CD4-positive, CD25-positive, alpha-beta regulatory T cell (primary cell): ENCODE measurements at places on chromosomes 7 and 10. TPM values are rescaled to one million over a fixed set of nuclear protein-coding genes. Genes with fewer than 3 reads are reported as not detected.

DNA sequence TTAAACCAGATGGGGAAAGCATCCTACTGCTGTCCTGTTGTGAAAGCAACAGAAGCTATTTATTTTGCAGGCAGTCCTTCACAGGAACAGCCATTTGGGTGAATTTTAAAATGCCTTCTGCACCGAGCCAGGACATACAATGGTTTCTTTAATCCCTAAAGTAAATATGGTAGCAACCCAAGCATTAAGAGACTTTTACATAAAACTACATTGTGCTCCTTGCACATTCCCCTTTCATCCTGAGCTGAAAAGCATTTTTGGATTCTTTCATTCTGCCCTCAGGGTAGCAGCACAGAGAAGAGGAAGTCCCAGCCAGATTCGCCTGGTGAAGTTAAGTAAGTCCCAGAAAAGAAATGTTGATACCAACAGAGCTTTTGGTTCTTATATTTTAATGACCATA lies 84.0 kb upstream of the FAM3C start:
- DNase-seq, result no peak

GRCh38 chr10:3396116-3396515 lies 223.5 kb upstream of the PITRM1 start:
- DNase-seq, result no peak

Gene LRRTM3
- not detected for total RNA-seq

Gene OR2A12
- total RNA-seq, result not detected

- no peak for DNase-seq
Measured at GRCh38 chr7:94041529-94041928, 37.4 kb upstream of the BET1 start.

Gene CLCN1
- total RNA-seq, result not detected

DNA sequence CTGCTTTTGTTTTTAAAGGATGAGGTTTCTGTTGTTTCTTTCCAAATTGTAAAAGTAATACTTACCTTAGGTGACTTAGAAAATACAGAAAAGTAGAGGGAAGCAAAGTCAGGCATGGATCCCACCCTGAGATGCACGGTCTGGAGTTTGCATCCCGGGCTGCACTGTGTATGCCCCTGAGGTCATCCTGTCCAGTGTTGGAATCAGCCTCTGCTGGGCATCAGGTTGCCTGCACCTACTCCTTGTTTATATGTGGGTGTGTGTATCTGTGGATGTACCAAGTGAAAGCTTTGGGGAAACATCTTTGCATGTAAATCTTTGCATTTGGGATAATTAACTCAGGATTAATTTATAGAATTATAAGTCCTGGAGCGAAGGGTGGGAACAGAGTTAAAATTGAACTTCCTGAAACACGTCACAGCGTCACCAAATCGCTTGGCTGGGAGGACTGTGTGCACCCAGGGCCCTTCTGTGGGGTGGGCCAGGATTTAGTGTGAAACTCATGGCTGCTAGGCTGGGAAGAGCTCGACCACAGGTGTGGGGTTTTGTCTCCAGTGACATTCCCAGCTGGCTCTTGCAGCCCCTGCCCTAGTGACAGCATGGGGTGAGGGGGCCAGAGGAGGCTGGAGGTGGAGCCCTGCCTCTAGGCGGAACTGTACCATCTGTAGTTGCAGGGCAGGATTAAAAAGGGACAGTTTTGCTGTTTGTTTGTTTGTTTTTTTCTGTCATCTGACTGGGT lies 27.9 kb downstream of the GTF2IRD1 start:
- DNase-seq, result no peak

Gene KAT6B
- total RNA-seq, result 67.1 TPM

Gene IRF5
- 13.5 TPM for total RNA-seq

DNA sequence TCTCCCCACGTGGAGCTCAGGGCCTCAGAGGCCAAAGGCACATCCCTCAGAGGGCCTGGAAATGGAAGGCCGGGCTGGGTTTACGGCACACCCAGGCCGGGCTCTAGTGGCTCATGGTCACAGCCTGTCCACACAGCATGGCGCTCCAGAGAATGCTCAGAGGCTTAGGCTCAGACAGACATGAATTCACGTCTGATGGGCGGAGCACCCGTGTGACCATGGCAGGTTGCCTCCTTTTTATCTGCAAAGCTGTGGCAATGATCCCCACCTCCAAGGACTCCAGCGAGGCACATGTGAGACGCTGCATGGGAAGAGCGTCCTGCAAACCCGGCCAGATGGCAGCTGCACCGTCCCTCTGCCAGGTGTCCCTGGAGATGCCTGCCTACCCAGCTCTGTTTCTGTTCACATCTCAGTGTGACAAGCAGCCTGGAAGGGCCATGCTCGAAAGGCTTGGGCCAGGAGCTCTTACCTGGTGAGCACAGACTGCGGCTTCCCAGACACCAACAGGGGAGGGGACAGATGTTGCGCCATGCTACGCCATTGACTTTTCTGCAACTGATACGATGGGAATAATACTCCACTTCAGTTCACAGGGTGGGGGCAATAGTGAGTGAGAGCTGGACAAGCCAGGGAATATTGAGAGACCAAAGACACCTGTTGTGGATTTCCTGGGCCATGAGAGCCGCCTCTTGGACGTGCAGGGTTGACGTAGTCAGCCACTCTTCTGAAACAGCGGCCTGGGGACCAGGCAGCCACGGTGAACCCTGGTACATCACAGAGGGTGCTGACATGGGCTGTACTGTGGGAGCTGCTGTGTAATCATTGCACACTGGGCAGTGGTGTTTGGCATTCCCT lies 34.4 kb upstream of the FAM20C start:
- DNase-seq, result no peak

Gene RNF32
- total RNA-seq, result 0.81 TPM

GRCh38 chr10:19811540-19811939 lies 4.7 kb upstream of the PLXDC2 start:
- no peak for DNase-seq

- no peak for DNase-seq
Measured at GRCh38 chr7:117791877-117792780, 81.1 kb downstream of the CTTNBP2 start.

GRCh38 chr7:121153411-121153810 lies 164.9 kb downstream of the CPED1 start:
- no peak for DNase-seq

GRCh38 chr10:76041551-76041950 lies 610.1 kb downstream of the LRMDA start:
- no peak for DNase-seq
